H54 (cell line): ENCODE measurements at places on chromosomes 3 and 15.

GRCh38 chr3:11095932-11096265 lies 58.4 kb upstream of the HRH1 start:
- no peak for DNase-seq

DNA sequence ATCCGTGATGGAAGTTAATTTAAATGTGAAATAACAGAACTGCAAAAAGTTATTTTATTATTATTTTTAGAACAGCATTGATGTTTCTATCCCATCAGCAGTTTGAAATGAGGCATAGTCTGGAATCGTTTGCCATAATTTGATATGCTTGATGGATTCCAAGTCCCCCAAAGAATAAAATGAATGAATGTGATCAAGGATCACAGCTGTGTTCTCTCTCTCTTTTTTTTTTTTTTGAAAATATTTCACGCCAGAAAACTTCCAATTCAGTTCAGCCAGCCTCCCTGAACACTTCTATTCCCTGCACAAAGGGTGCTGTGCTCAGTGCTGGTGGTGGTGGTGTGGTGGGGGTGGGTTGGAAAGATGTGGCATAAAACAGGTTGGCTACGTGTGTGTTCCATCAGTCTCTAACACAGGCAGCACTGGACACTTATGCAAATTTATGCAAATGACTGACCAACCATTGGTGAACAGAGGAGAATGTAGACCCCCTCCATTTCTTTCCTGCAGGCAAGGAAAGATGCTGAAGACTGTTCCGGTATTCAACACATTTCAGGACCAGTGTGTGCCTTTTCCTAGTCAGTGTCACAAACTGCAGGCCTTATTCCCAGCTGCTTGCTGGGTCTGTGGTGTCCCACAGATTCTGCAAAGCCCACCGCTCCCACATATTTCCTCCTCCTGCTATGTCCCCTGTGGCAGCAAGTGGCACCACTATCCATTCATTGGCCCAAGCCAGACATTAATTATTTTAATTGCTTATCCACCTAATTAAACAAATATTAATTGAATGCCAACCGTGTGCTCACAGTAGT lies 10.6 kb downstream of the ARNT2 start:
- no peak for DNase-seq

DNA sequence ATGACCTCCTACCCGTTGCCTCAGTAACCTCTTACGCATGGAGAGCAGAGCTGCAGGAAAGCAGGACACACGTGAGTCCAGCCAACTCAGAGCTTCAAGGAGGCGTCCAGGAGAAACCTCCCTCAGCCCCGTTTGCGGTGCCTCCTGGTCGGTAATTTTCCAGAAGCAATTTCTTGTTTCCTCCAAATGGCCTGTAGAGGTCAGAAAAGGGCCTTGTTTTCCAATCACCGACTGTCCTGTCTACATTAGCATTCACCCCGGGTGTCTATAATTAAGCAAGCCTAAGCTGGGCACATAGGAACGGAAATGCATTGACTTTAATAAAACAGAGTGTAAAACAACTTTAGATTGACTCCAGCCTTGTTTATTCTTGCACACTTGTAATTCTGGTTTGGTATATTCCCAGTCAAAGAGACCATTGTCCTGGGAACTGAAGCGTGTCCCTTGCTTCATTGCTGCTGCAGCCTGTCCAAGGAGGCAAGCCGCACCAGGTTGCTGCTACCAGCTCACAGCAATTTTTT lies 836.2 kb downstream of the AGBL1 start:
- peak; percentile 3 for DNase-seq

- DNase-seq = peak; percentile 19
Observed at GRCh38 chr15:68055224-68055705, 1.1 kb downstream of the PIAS1 start.

DNA sequence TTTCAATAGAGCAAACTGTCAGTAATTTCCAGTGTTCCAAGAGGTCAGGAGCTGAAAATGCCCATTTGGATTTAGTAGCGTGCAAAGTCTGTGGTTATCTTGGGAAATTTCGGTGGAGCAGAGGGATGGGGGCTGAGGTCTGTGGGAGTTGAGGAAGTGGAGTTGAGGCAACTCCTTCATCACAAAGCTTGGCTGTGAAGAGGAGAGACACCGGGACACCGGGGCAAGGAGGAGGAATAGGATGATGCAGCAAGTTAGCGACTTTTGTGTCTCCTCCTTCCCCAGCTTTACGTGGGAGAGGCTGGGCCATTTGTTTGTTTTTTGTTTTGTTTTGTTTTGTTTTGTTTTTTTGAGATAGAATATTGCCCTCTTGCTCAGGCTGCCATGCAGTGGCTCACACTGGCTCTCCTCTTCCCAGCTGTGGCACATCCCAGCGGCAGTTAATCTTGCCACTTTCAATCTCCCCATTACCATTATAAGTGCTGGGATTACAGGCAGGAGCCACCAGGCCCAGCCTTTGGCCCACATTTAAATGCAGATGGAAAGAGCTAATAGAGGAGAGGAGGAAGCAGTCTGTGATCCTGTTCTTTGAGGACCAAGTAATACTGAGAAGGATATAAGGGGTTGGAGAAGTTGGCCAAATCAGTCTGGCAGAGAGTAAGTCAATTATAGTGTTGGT lies 47.1 kb downstream of the CRTC3 start:
- DNase-seq = no peak

- DNase-seq = no peak
Observed at GRCh38 chr15:59885832-59886231, 118.3 kb upstream of the FOXB1 start.

DNA sequence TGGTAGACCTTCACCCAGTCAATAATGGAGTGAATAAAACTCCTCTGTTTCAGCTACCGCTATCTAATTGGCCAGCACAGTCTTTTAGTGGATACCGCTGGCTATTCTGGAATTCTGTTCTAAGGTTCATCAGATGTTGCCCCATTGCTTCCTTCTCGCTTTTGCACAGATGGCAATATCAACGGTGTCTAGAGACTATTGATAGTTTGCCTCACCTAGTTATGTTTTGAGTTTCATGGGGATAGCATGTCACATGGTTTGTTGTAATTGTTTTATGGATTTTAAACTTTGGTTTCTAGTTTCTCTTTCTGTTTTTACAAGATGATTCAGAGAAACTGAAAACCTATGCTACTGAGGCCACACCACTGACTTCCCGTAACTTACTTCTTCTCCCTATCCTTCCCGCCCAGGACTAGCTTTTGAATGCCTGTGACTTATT lies 2.0 kb downstream of the XRN1 start:
- DNase-seq = no peak

- DNase-seq = no peak
Observed at GRCh38 chr3:69370156-69370883, 15.6 kb downstream of the FRMD4B start.

DNA sequence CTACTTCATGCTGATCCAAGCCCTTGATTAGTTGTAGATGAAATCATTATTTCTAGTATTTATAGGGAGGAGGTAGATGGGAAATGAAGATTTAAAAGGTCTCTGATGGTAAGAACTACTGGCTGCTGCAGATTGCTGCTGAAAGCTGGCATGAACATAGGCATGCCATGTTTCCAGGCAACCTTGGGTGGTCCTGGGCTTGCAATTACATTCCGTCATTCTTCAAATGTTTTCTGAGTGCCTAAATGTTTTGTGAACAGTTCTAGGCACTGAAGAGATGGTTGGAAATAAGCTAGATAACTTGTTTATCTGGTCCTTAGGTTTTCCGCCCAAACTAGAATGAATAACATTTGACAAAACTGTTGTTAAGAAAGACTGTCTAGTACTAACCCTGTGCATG lies 95.8 kb downstream of the KCNAB1 start:
- no peak for DNase-seq

GRCh38 chr3:4771243-4771642 lies 208.0 kb upstream of the BHLHE40 start:
- DNase-seq = no peak

DNA sequence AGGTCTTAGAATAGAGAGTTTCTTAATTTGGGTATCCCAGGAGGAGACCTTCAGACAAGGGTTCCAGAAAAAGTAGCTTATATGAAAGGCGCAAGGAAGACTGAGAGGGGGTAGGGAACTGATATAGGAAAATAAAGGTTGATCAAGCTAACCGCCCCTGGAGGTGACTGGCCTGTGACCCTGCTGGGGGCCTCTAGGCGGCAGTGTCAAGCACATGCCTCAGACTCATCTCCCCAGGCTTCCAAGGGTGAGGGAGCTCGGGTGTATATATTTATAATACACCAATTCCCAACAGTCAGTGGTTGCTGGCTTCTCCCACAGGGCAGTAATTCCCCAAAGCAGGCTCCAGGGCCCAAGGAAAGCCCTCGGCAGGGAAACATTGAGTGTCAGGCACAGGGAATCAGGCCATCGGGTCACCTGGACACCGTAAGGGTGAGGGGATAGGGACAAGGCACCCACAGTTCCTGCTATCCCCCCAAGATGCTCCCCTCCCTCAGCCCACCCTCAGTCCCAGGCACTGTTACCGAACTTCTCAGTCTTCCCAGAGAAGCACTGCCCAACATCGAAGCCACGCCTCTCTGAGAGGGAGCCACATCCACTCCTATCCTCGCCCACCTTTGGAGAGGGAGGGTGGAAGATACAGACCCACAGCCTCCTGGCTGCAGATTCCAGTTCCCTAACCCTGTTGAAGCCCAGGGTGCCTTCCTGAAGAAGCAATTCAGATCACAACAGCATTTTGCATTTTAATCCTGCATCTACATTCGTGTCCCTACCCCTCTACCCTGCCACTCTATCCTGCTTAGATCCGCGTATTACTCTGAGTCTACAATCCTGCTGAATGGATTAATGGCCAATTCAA lies 19.5 kb upstream of the CAV3 start:
- no peak for DNase-seq

GRCh38 chr15:80461356-80462095 lies 57.3 kb downstream of the ARNT2 start:
- DNase-seq = no peak

GRCh38 chr15:35850284-35850683 lies 304.3 kb upstream of the DPH6 start:
- DNase-seq = no peak

GRCh38 chr15:59355730-59356129 lies 16.9 kb downstream of the MYO1E start:
- DNase-seq = no peak

DNA sequence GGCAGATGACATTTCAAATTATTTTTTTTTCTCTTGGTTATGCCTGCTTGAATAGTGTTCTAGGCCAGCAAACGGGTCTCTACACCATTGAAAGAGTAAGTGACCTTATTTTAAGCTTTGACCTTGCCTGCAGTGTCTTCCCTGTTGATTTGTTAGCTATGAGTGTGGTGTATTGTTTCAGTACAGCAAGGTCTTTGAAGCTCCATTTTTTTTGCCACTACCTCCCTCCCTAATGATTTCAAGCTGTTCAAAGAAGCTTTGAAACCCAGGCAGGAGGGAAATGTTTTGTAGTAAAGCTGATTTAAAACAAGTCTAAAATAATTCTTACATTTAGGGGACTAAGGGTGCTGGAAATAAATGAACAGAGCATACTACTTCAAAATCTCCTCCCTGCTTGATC lies 1249.8 kb downstream of the ROBO1 start:
- DNase-seq = no peak

GRCh38 chr3:109910772-109911171 lies 573.4 kb upstream of the DPPA4 start:
- DNase-seq = no peak

DNA sequence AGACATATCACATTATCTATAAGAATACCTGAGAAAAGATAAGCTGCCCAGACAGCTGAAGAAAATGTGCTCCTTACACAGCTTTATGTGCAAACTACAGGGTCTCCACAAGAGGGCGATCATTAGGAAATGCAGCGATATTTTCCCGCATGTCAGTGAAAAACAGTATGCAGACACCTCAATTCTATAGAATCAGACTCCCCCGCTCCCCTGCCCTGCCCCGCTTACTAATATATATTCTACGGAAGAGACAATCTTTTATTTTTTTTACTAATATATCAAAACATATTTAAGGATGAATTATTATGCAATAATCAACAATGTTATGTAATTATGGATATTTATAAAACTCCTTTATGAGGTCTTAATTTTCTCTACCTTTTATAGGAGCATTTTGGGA lies 681.3 kb downstream of the ROBO1 start:
- DNase-seq = no peak

DNA sequence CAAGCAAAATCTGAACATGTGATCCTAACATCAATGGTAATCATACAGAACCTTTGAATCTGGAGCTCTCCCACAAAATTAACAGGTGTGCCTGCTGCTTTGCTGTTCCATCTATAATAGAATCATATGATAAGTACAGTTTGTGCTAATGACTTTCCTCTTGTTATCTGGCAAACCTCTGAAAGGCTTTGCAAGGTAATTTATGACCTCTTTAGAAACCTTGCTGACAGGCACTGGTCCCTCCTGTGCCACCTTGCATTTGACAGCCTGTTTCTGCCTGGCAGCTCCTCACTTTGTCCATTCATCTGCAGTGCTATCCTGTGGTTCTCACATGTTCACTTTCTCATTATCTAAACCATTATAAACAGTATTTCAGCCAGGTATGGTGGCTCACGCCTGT lies 10.2 kb upstream of the HTR3C start:
- DNase-seq = no peak

GRCh38 chr3:195023576-195023975 lies 247.4 kb downstream of the XXYLT1 start:
- no peak for DNase-seq

- no peak for DNase-seq
Observed at GRCh38 chr15:47586653-47587224, 130.6 kb upstream of the SEMA6D start.

DNA sequence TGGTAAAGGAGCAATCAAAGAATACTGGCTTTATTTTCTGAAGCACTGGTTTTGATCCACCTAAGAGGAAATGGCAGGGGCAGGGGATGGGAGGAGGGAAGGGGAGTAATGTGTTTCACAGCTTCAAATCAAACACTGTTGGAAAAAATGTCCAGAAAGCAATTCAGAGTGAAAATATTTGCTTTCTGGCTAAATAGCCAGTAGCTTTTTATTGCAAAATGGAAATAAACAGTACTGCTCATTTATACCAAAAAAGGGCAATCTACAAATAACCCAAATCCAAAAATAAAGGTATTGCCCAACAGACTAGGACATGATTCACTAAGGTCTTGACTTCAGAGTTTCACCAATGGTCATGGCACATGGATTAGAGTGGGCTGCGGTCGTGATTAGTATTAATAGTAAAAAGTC lies 279.3 kb upstream of the THBS1 start:
- DNase-seq = no peak

DNA sequence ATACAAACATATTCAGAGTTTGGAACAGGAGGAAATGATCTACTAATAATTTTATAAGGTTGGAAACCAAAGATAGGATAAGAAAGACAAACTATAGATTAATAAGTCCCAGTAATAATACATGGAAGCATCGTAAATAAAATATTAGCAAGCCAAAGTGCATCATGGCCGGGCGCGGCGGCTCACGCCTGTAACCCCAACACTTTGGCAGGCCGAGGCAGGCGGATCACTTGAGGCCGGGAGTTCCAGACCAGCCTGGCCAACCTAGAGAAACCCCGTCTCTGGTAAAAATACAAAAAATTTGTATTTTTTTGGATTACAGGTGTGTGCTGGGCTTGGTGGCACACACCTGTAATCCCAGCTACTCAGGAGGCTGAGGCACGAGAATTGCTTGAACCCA lies 14.9 kb downstream of the MUC4 start:
- no peak for DNase-seq

DNA sequence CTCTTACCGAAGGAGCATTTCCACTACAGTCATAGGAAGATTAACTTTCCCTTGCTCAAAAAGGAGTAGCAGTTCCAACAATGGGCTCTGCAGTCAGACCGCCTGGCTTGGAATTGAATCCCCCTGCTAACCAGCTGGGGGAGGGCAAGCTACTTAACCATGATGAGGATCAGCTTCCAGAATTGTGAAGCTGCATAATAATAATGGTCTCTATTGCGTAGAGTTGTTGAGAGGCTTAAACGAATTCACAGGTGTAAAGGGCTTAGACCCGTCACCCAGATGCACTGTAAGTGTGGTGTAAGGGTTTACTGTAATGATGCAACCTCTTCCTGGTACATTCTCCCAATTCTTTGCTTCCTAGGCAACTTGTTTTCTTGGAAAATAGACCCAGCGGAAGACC lies 185.2 kb upstream of the RGMA start:
- no peak for DNase-seq
